ENCODE measurements at places on chromosomes 4 and X. TPM values are rescaled to one million over a fixed set of nuclear protein-coding genes. Genes with fewer than 3 reads are reported as not detected.

- no peak overlapping the region for H3K4me3 ChIP-seq
- no peak overlapping the region for H3K27ac ChIP-seq
- no peaks in the 10 kb centered on the region for H3K27me3 ChIP-seq
- peaks cover 2% of the 10 kb centered on the region for H3K4me1 ChIP-seq
Measured at GRCh38 chr4:26294904-26295303, 25.9 kb upstream of the RBPJ start.

- no peaks in the 10 kb centered on the region for H3K4me1 ChIP-seq
- no peak overlapping the region for H3K27ac ChIP-seq
- H3K36me3 ChIP-seq: no peaks in the 10 kb centered on the region
- H3K4me3 ChIP-seq: no peak overlapping the region
- no peak for DNase-seq
Measured at GRCh38 chr4:54390670-54391069, 161.6 kb downstream of the PDGFRA start.

- no peaks in the 10 kb centered on the region for H3K36me3 ChIP-seq
- no peak for DNase-seq
- no peak overlapping the region for H3K4me3 ChIP-seq
- H3K27me3 ChIP-seq: no peaks in the 10 kb centered on the region
Measured at GRCh38 chrX:20421275-20421674, 154.6 kb upstream of the RPS6KA3 start.

- no peaks in the 10 kb centered on the region for H3K27me3 ChIP-seq
- H3K4me1 ChIP-seq: no peaks in the 10 kb centered on the region
- DNase-seq: no peak
- no peaks in the 10 kb centered on the region for H3K36me3 ChIP-seq
Measured at GRCh38 chr4:105352826-105353225, 121.0 kb downstream of the PPA2 start.

DNA sequence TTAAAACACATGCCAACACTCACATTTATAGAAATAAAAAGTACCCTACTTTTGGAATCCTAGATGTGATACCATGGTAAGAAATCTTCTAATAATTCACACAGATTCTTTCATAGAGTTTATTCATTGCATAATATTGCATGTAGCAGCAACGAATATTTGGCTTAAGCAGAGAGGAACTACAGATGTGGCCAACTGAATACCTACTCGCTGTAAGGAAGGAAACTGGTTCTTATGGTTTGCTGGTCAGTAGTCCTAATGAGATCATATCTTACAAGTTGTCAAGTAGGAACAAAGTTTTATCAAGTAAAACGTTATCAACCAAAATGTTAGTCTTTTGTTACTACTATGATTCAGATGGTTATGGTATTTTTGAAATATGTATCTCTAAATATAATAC lies 996.1 kb downstream of the PDHA2 start:
- H3K27me3 ChIP-seq: no peaks in the 10 kb centered on the region
- H3K4me3 ChIP-seq: no peak overlapping the region

DNA sequence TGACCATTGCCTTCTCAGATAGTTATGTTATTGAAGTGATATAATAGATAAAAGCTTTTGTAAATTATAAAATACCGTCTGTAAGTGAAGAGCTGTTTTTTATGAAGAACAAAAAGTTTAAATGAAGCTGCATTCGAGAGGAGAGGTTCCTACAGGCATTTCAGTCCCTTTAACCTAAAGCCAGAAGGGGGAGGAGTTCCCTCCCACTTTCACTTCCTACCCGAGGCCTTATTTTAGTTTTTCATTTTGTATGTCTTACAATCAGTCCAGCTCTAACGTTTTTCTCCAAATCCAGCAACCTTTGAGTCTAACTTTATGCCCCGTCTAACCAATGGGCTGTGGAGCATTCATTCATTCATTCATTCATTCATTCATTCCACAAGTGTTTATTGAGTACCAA lies 16.5 kb upstream of the SOX3 start:
- no peaks in the 10 kb centered on the region for H3K27me3 ChIP-seq
- H3K4me3 ChIP-seq: no peak overlapping the region
- no peak for DNase-seq

DNA sequence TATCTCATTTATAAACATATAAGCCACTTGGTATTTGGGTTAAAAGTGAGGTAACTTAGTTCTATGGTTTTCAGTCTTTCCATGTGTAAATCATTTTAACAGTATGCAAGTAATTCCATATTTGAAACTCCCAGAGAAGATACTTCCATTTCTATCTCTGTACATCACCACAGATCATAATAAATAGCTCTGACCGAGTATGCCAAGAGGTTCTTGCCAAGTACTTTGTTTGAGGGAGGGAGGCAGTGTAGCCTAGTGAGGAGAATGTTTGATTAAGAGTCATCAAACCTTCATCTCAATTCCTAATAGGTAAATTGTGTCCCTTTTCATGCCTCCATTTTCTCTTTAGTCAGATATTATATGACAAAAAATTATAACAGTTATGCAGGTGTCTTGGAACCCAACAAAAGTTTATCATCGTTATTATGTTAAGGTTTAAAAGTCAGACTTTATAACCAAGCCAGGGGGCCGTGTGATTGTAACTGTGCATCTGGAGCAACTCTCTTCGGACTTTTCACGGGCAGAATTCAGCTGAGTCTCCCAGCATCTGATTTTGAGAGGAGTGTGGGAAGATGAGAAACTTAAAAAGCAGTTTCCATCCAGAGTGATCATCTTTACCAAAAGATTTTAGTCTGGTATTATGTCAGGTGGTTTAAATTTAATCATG lies 123.8 kb downstream of the ANK2 start:
- H3K36me3 ChIP-seq: no peaks in the 10 kb centered on the region
- no peaks in the 10 kb centered on the region for H3K4me1 ChIP-seq
- DNase-seq: no peak

- no peaks in the 10 kb centered on the region for H3K4me1 ChIP-seq
- no peaks in the 10 kb centered on the region for H3K36me3 ChIP-seq
- no peak overlapping the region for H3K4me3 ChIP-seq
- no peak overlapping the region for H3K27ac ChIP-seq
- DNase-seq: no peak
- H3K27me3 ChIP-seq: no peaks in the 10 kb centered on the region
Measured at GRCh38 chr4:28948501-28948900, 1771.7 kb upstream of the PCDH7 start.

CNGA1 gene
- 1.4 TPM for total RNA-seq

All from PC-9 (cell line).